ENCODE measurements at places on chromosomes 5 and 9. TPM values are rescaled to one million over a fixed set of nuclear protein-coding genes. Genes with fewer than 3 reads are reported as not detected.

PAPPA gene
- total RNA-seq: not detected

PHYKPL gene
- total RNA-seq: 209 TPM

ADAMTS12 gene
- total RNA-seq: not detected

LCN1 gene
- not detected for total RNA-seq

NFIB gene
- not detected for total RNA-seq

CNTLN gene
- not detected for total RNA-seq

WDR38 gene
- total RNA-seq: not detected

TLE1 gene
- 1.8 TPM for total RNA-seq

PITX1 gene
- total RNA-seq: not detected
